Stimulated activated CD8-positive, alpha-beta memory T cell treated with anti-CD3 and anti-CD28 coated beads, Interleukin-15, amount 100 ng/mL, for 24 hours (primary cell): ENCODE measurements at places on chromosomes 2 and 18.

DNA sequence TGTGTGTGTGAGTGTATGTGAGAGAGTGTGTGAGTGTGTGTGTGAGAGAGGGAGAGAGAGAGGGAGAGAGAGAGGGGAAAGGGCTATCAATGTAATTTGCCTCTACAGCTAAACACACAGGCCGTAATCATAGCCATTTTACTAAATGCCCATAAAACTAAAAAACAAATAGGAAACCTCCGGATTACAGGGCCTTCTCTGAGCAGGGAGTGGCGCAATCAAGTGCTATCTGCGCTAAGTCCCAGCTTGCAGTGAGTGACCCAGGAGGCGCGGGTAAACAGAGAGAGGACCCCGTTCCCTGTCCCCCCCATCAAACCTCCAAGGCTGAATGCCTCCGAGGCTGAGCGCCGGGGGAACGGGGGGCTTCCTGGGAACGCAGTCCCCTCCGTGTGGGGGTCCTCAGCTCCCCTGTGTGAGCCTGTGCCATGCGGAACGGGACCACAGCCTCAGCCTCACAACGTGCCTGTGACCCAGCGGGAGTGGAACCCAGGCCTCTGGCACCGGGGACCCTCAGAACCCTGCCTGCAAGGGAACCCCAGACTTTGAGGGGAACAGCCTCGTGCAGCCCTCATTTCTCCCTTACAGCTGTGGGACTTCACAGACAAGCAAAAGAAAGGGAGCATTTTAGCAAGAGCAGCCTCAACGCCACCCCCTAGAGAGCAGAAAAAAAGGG lies 54.7 kb upstream of the ID2 start:
- DNase-seq: no peak

- no peak for DNase-seq
Measured at GRCh38 chr18:10912790-10913545, 236.4 kb downstream of the PIEZO2 start.

DNA sequence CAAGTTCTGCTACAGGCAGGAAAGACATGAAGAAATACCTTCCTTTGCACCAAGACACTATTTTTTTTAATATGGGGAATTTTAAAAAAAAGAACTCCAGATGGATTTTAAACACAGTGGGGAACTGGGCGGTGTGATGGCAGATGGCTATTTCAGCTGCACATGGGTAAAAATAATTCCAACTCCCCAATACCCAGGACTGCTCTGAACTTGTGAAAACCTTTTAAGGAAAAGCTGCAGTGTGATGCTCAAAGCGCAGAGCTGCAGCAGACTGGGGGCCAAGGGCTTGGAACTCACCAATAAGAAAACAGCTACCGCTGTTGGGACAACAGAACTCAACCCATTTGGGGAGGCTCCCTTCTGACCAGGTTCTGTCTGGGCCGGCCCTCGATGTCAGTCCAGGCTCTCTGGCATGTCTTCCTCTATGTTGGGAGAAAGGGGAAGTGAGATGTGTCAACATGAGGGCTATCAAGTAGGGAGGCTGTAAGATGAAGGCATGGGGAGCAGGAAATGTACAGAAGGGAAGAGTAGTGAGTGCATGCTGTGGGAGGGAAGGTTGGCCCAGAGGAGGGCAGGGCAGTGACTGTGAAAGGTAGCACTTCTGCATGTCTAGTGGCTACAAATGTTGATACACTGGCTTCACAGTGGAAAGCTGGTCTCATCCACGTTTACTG lies 64.0 kb upstream of the SLC14A2 start:
- no peak for DNase-seq

DNA sequence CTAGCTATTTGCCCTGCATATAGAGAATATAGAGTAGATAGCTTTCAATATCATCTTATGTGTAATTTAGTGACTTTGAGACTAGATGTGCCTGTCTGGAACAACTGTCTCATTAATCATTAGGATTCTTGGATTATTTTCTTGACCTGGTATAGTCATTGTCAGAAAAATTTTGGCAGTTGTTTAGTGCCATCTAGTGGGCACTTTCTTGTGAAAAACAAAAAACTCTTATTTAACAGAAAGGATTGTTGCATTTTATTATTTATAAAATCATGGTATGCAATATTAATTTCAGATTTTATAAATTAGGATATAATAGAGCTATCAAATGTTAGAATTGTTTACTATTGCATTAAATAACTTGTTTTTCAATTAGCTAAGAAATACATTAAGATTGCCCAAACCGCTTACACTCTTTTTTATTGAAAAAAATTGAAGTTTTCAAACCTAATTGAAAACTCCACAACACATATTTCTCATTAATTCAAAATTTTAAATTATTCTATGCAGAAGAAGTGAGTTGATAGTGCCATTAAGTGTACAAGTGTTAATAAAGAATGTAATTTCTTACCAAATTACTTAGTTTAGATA lies 80.3 kb downstream of the DYNAP start:
- no peak for DNase-seq

DNA sequence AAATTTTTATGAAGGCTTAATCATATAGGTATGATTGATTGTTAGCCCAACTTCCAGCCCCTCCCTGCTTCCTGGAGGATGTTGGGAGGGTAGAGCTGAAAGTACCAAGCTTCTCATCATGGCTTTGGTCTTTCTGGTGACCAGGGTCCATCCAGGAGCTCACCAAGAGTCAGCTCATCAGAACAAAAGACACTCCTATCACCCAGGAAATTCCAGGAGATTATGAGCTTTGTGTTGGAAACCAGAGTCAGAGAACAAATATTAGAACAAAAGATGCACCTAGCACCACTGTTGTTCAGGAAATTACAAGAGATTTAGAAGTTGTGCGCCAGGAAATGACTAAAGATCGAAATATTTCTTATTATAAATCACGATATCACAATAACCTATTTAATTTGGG lies 119.9 kb upstream of the THUMPD2 start:
- DNase-seq: no peak
